ENCODE measurements at places on chromosomes 11 and 22.

DNA sequence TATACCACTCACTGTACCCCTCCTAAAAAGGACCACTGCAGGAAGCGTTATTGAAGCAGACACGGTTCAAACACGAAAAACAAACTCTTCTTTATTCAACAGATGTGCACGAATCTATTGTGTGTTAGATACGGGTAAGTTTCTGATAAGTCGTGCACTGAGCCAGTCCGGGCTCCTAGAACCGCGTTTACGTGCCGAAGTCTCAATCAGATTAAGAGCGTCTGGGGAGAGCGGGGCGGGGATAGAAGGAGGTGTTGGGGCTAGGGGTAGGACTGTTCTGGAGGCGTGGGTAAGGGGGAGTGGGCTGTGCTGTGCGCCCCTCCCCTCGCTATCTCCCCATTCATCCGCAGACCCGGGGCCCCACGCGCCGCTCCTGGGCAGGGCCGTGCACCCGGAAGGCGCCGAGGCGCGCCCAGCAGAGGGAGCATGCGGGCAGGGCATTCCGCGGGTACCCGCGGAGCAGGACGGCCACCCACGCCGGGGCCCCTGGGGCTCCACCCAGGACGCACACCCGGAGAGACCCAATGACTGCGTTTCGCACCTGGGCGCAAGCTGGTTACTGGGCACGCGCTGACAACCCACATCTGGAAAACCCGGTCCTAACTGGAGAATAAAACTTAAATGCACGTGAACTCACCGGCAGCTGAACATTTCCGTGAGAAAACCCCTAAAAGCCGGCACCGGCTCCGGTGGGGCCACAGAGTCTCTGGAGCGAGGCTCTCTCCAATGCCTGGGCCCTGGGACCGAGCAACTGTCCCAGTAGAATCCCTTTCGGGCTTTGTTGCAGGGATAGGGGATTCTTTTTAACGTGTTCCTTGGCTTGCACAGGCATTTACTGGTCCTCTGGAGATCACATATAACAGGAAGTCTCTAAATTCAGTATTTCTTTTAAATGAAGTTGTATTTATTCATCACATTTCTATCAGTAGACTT, 40.6 kb downstream of the WEE1 start:
- DNase-seq = peak; percentile 26

GRCh38 chr11:15313862-15314261, 199.1 kb downstream of the INSC start:
- DNase-seq = no peak

GRCh38 chr11:122100756-122101080, 15.3 kb downstream of the BLID start:
- no peak for DNase-seq

DNA sequence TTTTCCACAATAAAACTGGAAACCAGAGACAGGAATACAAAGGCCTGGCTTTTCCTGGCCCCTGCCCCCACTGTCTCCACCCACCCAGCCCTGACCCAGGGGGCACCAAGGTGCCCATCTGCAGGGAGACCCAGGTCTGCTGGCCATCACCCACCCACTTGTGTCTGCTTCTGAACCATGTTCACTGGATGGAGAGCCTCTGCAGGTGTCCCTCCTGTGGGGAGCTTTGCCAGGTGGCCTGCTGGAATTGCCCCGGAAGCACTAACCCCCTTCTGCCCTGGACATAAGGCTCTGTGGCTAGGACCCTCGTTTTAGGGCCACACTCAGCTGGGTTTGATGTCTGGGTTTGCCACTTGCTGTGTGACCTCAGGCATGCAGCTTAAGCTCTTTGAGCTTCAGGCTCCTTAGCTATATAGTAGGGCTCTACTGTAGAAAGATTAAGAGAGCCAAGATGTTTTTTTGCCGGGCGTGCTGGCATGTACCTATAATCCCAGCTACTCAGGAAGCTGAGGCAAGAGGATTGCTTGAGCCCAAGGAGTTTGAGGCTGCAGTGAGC, 3.9 kb downstream of the SCARF2 start:
- peak; percentile 54 for DNase-seq

DNA sequence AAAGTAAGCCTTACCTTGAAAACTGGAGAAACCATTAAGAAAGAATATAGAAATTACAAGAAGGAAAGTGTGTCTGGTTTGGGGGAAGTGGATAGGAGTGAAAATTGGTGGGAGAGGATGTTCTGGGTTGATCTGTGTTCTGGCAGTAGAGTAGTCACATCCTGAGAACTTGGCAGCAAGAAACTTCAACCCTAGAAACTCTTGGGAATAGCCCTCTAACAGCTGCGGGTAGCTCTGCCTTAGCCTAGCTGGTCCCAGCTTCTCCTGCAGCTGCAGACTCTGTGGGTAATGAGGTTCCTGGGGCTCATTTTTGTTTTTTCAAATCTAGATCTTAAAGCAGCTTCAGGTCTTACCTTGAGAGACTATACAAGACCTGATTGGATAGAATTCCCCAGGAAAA, 24.2 kb upstream of the OR6X1 start:
- DNase-seq = no peak

- no peak for DNase-seq
Observed at GRCh38 chr22:42976217-42976933, 38.6 kb downstream of the PACSIN2 start.

GRCh38 chr11:66860449-66860831, 3.6 kb downstream of the LRFN4 start:
- DNase-seq = no peak

DNA sequence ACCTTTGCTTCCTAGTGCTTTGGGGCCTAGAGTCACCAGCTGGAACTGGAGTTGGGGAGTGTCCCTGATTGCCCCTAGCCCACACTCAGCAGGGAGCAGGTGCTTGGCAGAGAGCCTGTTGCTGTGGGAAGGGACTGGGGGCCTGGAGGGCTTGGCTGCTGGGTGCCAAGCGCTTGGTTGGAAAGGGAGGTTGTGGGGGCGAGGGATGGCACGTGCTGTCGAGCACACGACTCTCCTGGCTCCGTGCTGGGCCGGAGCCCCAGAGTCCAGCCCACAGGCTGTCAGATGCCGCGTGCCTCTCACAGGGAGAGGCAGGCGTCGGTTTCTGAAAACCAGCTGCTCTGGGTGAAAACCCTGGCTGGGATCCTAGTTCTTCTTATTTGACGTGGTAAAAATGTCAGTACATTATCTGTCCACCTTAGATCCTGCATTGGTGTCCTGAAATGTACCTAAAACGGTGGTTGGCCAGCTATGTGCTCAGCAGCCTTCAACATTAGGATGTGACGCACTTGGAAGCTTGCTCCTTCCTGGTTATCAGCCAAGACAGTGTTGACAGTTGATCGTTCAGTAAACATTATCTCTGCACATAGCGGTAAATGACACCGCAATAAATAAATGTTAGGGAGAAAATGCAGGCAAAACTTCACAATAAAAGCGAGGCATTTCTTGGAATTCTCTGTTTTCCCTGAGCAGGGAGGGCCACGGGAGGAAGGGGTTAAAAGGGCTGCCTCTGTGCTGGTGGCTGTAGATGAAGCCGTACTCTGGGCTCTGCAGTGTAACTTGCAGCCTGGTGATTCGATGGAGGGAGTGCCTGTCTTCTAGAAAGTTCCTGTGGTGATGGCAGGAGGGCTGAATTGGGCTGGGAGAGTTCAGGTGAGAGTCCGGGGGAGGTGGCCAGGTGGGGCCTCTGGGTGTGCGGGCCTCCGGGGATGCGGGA, 29.2 kb downstream of the GRAMD4 start:
- DNase-seq = no peak

DNA sequence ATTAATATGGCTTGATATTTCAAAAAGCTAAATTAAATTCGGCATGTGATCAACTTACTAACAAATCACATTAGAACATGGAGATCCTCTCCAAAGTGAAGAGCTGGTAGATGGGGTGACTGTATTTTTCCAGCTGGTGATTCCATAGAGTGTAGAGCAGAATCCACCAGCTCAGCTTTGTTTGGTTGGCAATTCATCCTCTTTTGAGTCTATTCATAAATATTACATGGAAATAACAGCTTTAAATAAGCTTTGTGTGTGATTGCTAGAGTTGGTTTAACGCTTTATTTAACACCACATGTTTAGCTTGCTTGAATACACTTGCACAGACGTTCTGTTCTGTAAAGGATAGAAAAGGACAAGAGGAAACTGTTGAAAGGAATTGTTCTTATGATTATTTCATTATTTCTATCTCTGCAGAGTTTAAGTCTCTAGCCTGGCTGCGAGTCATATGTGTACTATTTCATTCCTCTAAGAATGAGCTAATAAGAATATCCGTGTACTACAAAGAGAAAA, 738.3 kb upstream of the KIRREL3 start:
- DNase-seq = no peak

GRCh38 chr11:95307286-95307685, 76.3 kb upstream of the SESN3 start:
- DNase-seq = no peak

DNA sequence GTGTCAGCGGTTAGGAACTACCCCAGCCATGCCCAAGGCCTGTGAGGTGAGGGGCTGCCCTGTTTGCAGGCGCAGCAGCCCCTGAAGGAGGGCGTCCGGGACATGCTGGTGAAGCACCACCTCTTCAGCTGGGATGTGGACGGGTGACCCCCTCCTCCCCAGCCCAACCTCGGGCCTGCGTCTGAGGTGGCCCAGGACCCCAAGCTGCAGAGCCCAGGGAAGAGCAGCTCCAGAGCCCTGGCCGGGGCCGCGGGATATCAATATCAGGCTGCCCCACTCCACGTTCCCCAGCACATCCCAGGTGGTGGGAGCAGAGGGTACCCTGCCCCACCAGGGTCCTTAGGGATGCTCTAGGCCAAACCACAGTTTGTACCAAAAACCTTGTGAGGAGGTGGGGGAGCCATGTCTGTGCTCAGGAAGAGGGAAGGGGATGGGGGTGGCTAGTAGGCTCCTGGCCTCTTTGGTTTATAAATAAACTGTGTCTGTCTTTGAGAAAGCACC, 39.3 kb downstream of the SGSM3 start:
- no peak for DNase-seq

DNA sequence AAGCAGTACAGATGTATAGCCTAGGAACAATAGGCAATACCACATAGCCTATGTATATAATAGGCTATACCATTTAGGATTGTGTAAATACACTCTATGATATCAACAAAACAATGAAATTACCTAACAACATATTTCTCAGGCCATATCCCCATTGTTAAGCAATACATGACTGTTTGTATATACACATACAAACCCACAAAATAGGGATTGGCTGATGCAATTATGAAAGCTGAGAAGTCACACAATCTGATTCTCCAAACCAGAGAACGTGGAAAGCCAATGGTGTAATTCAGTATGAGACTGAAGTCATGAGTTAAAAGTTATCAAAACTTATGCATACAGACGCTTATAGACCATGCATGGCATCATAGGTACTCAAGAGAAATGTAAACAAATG, 700.1 kb upstream of the RAG2 start:
- DNase-seq = no peak

GRCh38 chr22:29382580-29383302, 5.6 kb downstream of the AP1B1 start:
- no peak for DNase-seq

DNA sequence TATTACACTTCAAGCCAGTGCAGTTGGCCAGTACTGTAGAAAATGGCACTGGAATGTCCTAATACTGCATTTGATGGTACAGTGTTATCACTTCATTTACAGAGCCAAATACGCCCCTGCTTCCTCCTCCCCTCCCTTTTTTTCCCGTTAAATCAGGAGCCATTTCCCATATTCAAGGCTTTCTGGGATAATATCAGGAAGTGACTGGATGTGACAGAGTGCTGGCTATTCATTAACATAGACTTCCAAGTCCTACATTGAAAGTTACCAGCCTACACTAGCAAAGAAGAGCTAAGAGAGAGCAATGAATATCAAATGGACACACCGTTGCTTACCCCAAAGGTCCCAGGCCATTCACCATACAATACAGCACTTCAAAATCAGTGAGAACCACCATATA, 32.1 kb upstream of the ABCC8 start:
- no peak for DNase-seq

GRCh38 chr22:50304528-50305392, 2.7 kb downstream of the PLXNB2 start:
- DNase-seq = no peak

GRCh38 chr22:47784367-47784983, 1022.0 kb downstream of the TBC1D22A start:
- no peak for DNase-seq

DNA sequence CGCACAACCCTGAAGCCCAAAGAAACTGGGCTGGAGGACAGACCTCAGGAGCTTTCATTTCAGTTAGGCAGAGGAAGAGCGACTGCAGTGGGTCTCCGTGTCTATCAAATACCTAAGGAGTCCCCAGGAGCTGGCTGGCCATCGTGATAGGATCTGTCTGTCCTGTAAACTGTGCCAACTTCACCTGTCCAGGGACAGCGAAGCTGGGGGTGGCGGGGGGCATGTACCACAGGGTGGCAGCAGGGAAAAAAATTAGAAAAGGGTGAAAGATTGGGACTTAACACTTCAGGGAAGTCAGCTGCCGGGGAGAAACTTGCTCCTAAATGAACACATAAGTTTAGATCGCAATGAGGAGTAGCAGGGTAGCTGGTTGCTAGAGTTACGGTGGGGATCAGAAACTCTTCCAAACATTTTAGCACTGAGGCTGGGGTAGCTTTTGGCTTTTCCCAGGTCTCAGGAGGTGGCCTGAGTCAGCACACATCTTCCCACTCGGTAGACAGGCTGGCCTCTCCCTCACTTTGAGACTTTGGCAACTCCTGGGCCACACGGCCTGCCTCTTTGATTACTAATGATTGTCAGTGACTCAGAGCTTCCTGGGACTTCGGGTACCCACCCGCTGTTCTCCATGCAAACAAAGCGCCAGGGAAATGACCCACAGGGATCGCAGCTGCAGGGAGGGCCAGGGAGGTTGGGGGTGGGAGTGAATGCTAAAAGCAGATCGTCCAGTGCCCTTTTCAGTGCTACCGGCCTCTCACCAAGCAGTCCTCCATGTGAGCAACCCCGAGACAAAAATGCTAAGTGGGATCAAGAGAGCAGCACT, 2.9 kb upstream of the MTFP1 start:
- no peak for DNase-seq

DNA sequence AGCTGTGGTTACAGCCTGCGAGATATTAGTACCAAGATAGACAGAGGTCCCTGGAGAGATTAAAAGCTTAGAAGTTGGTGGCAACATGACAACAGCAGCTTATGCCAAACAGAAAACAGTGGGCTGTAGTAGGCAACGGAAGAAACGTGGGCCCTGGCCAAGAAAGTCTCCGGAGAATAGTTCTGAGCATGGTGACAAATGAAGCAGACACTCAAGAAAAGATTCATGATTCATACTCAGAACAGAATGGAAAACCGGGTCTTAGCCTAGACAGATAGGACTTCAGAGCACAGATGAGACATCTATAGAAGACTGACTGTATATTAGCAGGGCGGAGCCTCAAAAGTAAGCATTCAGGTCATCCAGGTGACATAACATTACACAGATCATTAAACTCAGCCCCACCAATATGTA, 727.4 kb downstream of the ETS1 start:
- DNase-seq = no peak

GRCh38 chr22:50621356-50621880, 6.5 kb downstream of the ARSA start:
- DNase-seq = no peak

DNA sequence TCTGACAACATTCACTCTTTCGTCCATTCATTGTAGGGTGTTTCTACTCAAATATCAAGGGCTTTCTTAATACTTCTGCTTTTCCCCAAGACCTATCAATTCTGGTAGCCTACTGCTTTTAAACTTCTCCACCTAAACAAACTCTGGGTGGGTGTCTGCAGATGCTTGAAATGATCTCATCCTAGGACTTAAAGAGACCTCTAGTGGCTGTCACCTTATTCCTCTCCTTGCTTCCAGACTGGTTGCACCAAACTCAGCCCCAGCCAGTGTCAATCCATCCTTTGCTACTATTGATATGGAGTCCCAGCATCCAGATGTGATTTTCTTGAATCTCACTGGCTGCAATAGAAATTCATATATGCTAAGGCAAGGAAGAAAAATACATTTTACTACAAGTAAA, 274.7 kb downstream of the NXPE2 start:
- no peak for DNase-seq
